Naive B cell (primary cell): ENCODE measurements at places on chromosomes 4 and X. TPM values are rescaled to one million over a fixed set of nuclear protein-coding genes. Genes with fewer than 3 reads are reported as not detected.
A peak's percentile ranks its signal among the peaks of the same experiment; 100 is the strongest.

DNA sequence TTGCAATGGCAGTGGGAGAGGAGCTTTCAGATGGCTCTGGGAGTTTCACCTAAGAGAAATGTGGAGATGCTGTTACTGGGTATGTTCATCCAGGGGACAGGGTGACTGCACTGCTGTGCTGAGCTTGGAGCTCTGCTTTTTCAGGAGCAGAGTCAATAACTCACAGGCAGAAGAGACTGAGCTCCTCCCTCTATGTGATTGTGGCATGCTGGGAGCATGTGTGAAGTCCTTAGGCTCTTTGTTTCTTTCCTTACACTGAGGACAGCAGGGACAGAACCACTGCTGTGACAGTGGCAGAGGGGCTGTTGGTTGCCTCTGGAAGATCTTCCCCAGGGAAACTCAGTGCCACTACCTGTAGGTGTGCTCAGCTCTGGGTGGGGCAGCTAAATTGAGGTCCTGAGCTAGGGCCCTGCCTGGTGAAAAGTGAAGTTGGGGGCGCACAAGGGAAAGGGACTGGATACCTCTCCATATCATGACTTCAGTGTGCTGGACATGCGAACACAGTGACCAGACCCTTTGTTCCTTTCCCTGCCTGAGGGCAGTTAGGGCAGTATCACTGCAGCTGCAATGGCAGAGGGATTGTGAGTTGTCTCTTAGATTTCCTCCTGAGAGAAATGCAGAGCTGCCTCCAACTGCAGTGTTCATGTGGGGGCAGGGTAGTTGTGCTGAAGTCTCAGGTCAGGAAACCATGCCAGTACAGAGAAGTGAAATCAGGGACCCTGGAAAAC lies 156.7 kb downstream of the TENT5D start:
- DNase-seq = no peak

GRCh38 chr4:127782275-127783025 lies at the start of gene HSPA4L:
Gene HSPA4L (plus strand): TSS chr4:127782322. CDS start chr4:127782551, 229 bp downstream.
- DNase-seq = peak; percentile 58

- no peak for DNase-seq
Observed at GRCh38 chrX:2894885-2895292, 34.2 kb downstream of the ARSD start.

PABPC5 gene
- not detected for polyA plus RNA-seq

ARHGEF38 gene
- not detected for polyA plus RNA-seq

DDX60 gene
- 24.7 TPM for polyA plus RNA-seq

STS gene
- polyA plus RNA-seq = 5.0 TPM

MMRN1 gene
- polyA plus RNA-seq = not detected

TXK gene
- 0.52 TPM for polyA plus RNA-seq

WNK3 gene
- polyA plus RNA-seq = not detected
